Heart right ventricle (tissue), 16 donors: ENCODE measurements at places on chromosomes 7 and 10. TPM values are rescaled to one million over a fixed set of nuclear protein-coding genes. Genes with fewer than 3 reads are reported as not detected.

Gene CHST3
- 21.6 TPM for total RNA-seq

Gene CPEB3
- 12.6 TPM for total RNA-seq

Gene GPR158
- not detected for total RNA-seq

Gene SFTPA1
- total RNA-seq = not detected

Gene ZNF365
- total RNA-seq = 0.32 TPM

Gene PALD1
- total RNA-seq = 6.3 TPM

Gene GJD4
- not detected for total RNA-seq

Gene CTAGE8
- total RNA-seq = not detected

Gene VSTM4
- 20.1 TPM for total RNA-seq

Gene HDAC9
- total RNA-seq = 27.1 TPM

Gene EVX1
- not detected for total RNA-seq

Gene NPFFR1
- total RNA-seq = not detected

Gene ZNF37A
- 8.4 TPM for total RNA-seq

Gene STAG3
- total RNA-seq = 1.4 TPM

Gene MOSPD3
- 10.6 TPM for total RNA-seq

Gene PNLIPRP2
- not detected for total RNA-seq
